ENCODE measurements at places on chromosomes 6 and 20.

- peak; percentile 50 for DNase-seq
Measured at GRCh38 chr20:63252284-63252711, 2.0 kb downstream of the NKAIN4 start.

GRCh38 chr20:51637241-51637640, 94.7 kb upstream of the NFATC2 start:
- DNase-seq = no peak

DNA sequence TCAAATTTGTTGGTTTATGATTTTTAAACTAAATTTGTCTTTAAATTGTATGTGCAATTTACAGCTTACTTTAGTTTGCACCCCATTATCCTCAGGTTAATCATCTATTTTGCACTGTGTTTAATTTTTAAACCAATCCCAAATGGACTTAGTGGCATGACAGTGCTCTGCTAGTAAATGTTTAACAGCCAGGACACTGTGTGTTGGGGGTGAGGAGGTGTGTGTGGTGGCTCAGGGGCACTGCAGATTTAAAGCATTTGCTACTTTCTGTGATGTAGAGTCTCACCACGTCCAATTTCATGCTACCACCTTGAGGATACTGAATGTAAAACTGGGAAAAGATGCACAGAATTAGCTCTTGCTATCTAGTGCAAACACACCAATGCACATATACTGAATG, 225.7 kb downstream of the HAO1 start:
- DNase-seq = no peak

DNA sequence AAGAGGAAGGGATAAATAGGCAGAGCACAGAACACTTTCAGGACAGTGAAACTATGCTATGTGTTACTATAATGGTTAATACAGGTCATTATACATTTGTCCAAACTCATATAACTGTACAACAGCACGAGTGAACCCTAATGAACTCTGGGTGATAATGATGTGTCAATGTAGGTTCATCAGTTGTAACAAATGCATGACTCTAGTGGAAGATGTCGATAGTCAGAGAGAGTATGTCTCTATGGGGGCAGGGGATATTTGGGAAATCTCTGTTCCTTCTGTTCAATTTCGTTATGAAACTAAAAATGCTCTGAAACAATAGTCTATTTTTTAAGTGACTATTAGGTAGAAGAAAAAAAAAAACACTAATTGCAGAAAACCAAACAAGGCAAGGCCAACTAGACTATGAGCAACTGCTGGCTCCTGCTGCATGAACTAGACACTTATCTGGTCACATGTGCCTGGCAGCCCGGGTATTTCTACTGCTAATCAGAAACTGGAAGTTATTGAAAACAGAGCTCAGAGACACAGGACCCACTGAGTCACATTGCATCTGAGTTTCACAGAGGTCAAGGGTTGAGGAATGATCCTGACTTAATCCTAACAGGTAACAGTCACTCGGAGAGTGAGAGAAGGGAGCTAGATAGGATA, 97.9 kb downstream of the ISM1 start:
- DNase-seq = no peak

GRCh38 chr6:110355727-110356126, 2.4 kb downstream of the METTL24 start:
- peak; percentile 48 for DNase-seq

- no peak for DNase-seq
Measured at GRCh38 chr20:11375966-11376365, 541.7 kb upstream of the BTBD3 start.

DNA sequence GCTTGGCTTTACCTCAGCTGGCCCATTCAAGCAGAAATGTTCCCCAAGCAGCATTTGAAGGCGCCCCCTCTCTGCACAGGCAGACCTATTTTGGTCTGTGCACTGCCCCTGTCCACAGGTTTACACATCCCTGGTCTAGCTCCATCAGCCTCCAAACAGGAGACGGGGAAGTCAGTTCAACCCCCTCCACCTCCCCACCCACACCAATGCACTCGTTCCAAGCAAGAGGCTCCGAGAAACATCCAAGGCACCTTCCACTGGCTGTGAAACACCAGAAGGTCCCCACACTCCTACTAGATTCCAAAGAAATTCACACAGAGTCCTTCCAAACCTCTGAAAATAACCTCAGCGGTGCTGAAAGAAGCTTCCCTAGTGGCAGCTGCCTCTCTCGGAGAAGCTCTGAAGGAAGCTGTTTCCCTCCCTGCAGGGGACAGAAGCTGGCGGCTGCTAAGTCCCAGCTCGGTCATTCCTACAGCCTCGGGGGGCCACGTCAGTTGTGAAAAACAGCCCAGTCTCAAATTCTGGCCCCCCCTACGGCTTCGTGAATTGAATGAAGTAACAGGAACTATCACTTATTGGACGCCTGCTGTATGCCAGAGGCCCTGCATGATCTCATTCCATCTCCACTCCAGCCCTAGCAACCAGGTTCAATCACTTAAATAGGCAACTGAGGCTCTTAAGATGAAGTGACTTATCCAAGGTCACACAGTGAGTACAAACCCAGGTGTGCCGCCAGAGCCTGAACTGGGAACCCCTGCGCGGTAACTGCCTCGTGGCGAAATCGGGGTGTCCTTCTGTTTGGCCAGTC, 815 bp downstream of the SPATA2 start:
- no peak for DNase-seq

DNA sequence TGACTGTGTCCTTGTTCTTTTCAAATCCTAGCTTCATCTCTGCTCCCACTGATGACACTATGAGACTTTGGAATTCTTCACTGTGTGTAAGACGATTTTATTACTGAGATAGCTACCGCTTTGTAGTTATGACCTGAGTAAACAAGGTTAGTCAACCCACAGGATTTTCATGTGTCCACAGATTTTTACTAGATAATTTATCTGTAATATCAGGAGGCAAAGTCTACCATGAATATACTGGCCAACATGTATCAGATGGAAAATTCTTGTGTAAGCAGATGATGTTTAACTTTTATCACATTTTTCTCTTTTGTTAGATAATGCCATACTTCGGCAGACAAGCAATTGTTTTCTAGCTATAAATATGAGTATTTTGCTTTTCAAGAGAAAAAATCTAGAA, 119.8 kb downstream of the SGK1 start:
- no peak for DNase-seq

GRCh38 chr20:41352106-41352505, 11.5 kb downstream of the LPIN3 start:
- no peak for DNase-seq

DNA sequence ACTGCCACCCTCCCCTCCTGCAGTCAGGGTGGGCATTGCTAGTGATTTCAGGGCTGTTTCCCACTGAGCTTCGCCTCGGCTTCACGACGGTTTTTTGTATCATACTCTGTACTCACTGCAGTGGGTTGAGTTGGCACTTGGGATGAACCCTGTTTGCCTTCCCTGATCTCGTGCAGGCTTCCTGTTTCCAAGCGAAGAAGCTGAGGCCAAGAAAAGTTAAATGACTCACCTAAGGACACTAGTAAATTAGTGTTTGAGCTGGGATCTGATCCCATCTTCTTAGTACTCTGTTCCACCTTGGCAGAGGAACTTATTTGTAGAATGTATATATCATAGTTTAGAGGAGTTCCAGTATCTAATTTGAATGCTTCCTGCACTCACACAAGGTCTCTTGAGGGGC, 50.3 kb upstream of the VSTM2L start:
- no peak for DNase-seq

- no peak for DNase-seq
Measured at GRCh38 chr6:112842330-112842685, 495.2 kb downstream of the RFPL4B start.

DNA sequence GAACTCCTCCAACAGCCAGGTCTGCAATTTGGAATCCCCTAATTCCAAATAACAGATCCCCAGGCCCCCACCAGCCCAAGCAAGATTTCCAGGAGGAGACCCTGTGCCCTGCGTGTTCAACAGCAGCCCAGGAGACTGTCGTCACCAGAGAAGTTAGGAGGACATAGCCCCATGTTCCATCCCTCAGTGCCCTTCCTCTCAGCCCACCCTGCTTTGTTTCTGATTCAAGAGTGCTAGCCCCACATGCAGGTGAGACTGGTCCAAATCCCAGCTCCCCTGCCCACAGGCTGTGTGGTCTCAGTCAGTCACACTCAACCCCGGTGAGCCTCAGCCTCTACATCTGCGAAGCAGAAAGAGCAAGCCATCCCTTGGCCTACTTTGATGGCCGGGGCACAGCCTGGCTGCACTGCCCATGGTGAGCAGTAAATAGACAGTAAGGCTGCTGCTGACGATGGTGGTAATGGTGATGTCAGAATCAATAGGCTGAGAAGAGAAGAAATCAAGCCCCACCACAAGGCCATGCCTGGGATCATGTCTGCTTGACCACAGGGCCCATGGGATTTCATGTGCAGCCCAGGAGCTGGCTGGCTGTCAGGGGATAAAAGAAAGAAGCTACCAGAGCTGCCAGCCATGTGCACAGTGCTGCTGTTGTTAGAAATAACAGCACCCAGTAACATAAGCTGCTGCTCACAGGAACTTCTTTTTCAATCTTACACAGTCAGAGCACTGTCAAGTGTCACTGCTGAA, 51.5 kb upstream of the NXT1 start:
- no peak for DNase-seq

GRCh38 chr20:54079652-54080051, 9.3 kb upstream of the BCAS1 start:
- DNase-seq = no peak

GRCh38 chr6:112207131-112207530, 47.2 kb downstream of the LAMA4 start:
- DNase-seq = no peak

- no peak for DNase-seq
Measured at GRCh38 chr6:169101981-169102380, 151.7 kb downstream of the THBS2 start.

- DNase-seq = no peak
Measured at GRCh38 chr6:13229205-13230085, 98.9 kb downstream of the TBC1D7 start.

DNA sequence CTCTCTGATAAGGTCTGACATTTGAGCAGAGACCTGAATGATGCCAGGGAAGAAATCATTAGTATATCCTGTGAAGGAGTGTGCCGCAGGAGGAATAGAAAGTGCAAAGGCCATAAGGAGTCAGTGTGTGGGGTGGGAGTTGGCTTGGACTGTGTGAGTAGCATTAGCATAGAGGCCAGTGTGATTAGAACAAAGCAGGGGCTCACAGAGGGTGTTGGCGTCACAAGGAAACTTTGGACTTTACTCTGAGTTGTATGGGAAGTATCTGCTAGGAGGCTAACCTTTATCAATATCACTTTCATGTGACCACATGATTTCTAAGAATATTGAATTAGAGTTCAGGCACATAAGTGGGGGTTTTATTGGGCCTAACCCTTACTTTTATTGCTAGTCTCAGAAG, 12.1 kb downstream of the TMEM200A start:
- DNase-seq = no peak

DNA sequence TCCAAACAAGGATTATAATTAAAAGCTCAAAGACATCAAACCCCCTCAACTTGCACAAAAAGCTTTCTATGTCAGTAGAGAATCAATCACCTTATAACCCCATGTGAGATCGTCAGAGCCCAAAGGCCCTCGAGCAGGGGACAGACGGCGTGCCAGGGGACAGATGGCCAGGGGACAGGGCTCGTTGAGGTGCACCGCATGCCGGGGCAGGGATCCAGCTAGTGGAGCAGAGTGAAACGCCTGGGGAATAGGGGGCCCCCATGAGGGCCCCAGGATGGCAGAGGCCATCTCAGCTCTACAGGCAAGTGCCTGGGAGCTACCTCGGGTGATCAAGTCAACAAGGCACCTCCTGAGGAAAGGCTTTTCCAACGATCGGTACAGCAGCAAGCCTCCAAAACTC, 28.6 kb downstream of the DIDO1 start:
- DNase-seq = peak; percentile 15

Measured in eye (tissue), 1 donor.